GM18507 (cell line): ENCODE measurements at places on chromosomes 7 and 10.

- DNase-seq, result no peak
These were observed 539.3 kb upstream of the TEX47 start for GRCh38 chr7:89334797-89335196.

- DNase-seq, result no peak
These were observed 10.5 kb upstream of the KCP start for GRCh38 chr7:128920913-128921582.

GRCh38 chr7:132133501-132133900 lies 442.8 kb downstream of the PLXNA4 start:
- no peak for DNase-seq

DNA sequence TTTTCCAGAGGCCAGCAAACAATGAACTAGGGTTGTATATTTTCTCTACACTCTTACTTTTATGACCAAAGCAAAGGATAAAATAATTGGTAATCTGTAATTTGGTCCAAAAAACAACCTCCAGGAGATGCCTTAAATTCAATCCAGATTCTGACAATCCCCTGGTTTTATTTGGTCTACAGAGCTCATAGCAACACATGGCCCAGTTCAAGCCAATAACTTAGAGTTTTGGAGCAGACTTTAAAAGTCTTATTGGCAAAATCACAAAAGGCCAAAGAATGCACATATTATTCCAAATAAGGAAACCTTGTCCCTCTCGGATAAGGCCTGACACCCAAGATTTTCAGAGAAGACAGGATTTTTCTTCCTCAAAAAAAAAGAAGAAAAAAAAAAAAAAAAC lies 51.9 kb downstream of the SORBS1 start:
- DNase-seq, result no peak
